Stimulated activated CD4-positive, alpha-beta T cell treated with anti-CD3 and anti-CD28 coated beads, Interleukin-1b, Interleukin-23, amount 100 ng/mL, for 4 hours (primary cell): ENCODE measurements at places on chromosomes 12 and 14.

DNA sequence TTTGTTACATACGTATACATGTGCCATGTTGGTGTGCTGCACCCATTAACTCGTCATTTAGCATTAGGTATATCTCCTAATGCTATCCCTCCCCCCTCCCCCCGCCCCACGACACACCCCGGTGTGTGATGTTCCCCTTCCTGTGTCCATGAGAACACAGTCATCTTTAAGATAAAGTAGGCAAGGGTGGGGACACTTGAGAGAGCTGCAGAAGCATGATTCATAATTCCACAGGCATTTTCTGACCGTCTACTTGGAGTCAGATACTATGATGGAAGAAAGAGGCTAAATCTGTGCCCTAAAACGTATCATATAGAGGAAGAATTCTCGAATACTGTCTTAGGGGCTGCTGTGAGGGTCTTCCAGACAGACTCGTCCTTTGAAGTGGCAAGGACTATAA lies 145.9 kb upstream of the VASH1 start:
- DNase-seq: no peak

DNA sequence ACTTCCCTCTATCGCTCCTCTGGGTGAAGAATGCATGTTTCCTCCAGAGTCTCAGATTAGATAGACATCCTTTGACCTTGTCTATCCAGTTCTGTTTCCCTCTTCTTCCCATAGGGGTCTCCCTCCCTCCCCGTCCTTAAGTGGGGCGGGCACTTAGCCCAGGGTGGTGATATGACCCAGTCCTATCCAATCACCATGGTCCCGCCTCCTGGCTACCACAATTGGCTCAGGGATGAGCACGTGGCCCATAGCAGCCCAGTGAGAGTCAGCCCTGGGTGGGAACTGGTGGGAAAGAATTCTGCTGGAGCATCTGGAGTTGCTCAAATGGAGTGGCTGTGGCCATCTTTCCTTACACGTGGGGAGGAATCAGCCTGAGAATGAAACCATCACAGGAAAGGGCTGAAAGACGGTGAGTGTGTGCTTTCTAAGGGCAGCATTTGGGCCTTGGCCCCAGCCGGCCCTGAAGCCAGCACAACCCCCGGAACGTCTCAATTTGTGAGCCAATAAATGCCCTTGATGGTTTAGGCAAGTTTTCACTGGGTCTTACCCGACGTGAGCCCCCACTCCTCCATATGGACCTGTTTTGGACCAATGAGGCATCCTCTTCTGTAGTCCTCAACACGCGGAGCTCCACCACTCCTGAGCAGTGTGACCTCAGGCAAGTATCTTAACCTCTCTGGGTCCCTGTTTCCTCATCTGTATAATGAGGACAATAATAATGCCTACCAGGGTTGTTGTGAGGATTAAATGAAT lies 14.4 kb upstream of the MLXIP start:
- DNase-seq: no peak

DNA sequence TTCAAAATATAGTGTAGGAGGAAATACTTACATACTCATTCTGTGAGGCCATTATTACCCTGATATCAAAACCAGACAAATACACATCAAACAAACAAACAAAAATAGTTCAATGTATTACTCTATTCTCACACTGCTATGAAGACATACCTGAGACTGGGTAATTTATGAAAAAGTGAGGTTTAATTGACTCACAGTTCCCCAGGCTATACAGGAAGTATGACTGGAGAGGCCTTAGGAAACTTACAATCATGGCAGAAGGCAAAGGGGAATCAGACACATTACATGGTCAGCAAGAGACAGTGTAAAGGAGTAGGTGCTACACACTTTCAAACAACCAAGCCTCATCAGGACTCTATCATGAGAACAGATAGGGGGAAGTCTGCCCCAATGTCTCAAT lies 1023.2 kb downstream of the TMTC2 start:
- no peak for DNase-seq

DNA sequence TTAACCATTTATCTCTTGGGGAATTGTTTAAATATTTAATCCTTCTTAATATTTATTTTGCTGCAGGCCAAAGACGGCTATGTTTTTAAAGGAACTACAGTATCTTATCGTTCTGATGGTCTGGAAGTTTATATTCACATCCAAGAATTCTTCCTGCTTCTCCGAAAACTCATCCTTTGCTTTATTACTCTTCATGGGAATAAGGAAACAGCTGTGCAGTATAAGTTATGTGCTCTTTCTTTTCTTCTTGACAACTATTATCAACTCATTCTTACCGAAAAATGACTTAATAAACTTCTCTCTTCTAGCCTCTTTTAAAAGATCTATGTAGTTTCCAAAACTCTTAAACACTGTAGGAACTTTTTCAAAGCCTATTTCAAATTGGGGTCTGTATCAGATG lies 335.6 kb upstream of the NOVA1 start:
- no peak for DNase-seq

DNA sequence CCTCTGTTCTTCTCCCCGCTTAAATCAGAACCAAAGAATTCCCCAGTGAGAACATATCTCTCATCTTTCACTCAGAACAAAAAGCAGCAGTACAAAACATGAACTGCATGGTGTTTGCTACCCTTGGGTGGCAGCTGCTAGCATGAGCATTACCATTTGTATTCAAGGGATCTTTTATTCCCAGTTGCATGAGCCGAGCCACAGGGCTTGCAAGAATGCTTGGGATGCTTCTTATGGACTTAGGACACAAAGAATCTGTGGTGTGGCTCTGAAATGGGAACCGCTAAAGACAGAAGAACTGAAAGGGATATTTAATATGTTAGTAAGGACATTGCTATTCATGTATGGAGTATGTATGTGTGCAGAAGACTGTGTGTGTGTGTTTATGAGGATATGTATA lies 190.6 kb downstream of the TMX1 start:
- DNase-seq: no peak

- no peak for DNase-seq
These were observed 98.6 kb downstream of the TNFAIP2 start for GRCh38 chr14:103221781-103222358.

GRCh38 chr12:40643976-40644375 lies 48.3 kb upstream of the CNTN1 start:
- no peak for DNase-seq

DNA sequence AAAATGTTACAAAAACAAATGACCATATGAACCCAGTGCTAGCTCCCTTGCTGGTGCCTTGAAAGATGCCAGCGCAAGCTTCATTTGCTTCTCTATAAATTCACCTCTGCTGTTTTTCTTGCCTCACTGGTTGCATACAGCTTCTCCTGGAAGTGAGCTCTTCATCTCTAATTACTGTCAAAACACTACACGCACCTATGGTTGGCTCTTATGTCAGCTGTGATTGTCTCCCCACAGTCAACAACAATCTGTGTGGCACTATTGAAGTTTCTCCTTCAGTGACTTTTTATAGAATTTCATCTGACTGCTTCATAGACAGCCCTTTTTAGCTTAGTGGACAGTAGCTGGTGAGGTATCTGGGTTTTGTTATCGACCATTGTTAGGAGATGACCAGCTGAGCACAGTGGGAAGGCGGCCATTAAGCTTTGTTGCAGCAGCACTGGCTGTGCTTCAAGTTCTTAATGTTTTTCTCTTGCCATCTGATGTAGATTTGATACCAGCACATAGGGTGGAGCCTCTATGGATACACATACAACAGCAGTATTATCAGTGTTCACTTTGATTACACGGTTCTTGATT lies 131.8 kb downstream of the KITLG start:
- DNase-seq: no peak

- no peak for DNase-seq
These were observed 505 bp upstream of the HEBP1 start for GRCh38 chr12:13000616-13000924.

GRCh38 chr12:105600911-105601545 lies 270.5 kb downstream of the C12orf75 start:
- DNase-seq: no peak

DNA sequence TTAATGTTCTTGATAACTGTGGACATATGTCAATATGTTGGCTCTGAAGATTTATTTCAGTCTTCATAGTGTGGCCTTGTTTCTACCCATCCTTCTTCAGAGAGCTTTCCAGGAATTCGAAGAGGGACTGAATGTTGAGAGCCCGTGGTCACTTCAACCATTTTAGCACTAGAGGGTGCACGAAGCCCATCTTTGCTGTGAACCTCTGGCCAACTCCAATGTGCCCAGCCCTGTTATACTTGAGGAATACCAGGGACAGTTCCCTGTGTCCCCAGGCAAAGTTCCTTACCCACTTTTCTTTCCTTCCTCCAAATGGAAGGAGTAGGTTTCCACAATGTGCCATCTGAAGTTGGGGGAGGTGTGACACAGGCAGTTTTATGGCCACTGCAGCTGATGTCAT lies 603.5 kb downstream of the RPL10L start:
- no peak for DNase-seq

- DNase-seq: no peak
These were observed 268.5 kb downstream of the FOXG1 start for GRCh38 chr14:29035134-29035533.
